ENCODE measurements at places on chromosomes 1 and 21. TPM values are rescaled to one million over a fixed set of nuclear protein-coding genes. Genes with fewer than 3 reads are reported as not detected.

The ARID1A gene
- 44.3 TPM for total RNA-seq

The CFAP107 gene
- total RNA-seq: not detected

The NTNG1 gene
- total RNA-seq: 0.48 TPM

The LCE1D gene
- total RNA-seq: not detected

The ADGRB2 gene
- 0.24 TPM for total RNA-seq

The MPL gene
- 0.48 TPM for total RNA-seq

The HPDL gene
- total RNA-seq: 1.6 TPM

The TINAGL1 gene
- 15.9 TPM for total RNA-seq

The PSMA5 gene
- 86.2 TPM for total RNA-seq

The CENPL gene
- total RNA-seq: 7.2 TPM

The OPRD1 gene
- not detected for total RNA-seq

The SPATA45 gene
- total RNA-seq: not detected

The S100A2 gene
- 4,166 TPM for total RNA-seq

The MPZ gene
- 1.4 TPM for total RNA-seq

The OLFML3 gene
- total RNA-seq: 1.6 TPM

The LCE2C gene
- not detected for total RNA-seq

Data from esophagus mucosa (tissue), 1 donor.